ENCODE measurements at places on chromosomes 6 and 20.

DNA sequence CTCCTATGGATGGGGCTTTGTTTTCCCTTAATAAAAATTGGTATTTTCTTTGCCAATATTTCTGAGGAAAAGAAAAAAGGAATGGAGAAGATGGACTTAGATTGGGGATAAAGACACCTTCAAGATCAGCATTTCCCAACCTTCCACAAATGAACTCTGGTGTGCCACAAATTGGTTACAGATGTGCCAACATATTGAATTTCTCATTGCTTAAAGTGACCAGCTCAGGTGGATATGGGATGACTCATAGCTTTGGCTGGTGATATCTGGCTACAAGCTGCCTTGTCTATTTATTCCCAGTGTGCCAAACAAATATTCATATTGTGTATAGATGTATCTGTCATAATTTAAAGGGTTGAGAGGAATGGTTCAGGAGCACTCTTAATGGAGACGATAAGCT is 32.5 kb downstream of the THEMIS start:
- DNase-seq = no peak

GRCh38 chr6:346386-347030 is 45.0 kb upstream of the IRF4 start:
- DNase-seq = no peak

DNA sequence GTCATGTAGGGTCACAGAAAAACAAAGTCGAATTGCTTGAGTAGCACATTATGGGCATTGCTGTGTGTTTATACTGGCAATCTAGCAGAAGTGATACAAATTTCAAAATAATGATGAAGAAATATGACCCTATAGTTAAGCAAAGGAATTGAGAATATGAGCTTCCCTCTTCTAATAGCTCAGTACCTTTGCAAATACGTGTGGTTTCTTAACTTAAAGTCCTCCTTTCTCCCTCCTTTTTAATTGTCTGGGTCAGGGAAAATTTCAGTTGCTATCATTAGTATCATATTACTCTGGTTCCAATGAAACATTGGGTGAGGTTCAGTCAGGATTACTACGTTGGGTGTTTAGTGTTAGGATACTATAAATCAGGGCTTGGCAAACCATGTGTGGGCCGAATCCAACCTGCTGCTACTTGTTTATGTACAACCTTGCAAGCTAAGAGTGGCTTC is 166.8 kb upstream of the CARMIL1 start:
- DNase-seq = no peak

GRCh38 chr6:136762022-136762975 is 30.0 kb downstream of the MAP3K5 start:
- DNase-seq = no peak

DNA sequence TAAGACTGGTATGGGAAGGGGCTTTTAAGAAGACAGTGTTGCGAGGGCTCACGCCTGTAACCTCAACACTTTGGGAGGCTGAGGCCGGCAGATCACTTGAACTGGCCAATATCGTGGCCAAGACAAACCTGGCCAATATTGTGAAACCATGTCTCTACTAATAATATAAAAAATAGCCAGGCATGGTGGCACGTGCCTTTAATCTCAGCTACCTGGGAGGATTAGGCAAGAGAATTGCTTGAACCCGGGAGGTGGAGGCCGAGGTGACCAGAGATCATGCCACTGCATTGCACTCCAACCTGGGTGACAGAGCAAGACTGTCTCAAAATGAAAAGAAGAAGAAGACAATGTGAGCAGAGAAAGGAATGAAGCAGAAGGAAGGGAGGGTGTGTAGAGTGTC is 242.2 kb downstream of the TSHZ2 start:
- DNase-seq = no peak

DNA sequence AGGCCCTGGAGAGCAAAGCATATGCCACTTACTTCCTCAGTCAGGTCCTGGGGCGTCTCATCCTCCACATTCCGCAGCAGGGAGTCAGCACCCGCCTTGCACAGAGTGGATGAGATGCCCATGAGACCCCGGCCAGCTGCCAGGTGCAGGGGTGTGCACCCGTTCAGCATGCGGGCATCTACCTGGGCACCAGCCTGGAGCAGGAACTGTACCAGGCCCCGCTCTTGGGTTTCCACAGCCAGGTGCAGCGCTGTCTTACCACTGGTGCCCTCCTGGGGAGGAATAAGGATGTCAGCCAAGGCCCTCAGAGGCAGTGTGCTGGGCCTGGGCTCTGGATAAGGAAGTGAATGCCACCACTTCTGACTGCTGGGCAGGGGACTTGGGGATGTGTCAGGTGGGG is 2.7 kb upstream of the SLC35B2 start:
- DNase-seq = no peak

- no peak for DNase-seq
Measured at GRCh38 chr20:825710-826421, 7.6 kb upstream of the FAM110A start.

DNA sequence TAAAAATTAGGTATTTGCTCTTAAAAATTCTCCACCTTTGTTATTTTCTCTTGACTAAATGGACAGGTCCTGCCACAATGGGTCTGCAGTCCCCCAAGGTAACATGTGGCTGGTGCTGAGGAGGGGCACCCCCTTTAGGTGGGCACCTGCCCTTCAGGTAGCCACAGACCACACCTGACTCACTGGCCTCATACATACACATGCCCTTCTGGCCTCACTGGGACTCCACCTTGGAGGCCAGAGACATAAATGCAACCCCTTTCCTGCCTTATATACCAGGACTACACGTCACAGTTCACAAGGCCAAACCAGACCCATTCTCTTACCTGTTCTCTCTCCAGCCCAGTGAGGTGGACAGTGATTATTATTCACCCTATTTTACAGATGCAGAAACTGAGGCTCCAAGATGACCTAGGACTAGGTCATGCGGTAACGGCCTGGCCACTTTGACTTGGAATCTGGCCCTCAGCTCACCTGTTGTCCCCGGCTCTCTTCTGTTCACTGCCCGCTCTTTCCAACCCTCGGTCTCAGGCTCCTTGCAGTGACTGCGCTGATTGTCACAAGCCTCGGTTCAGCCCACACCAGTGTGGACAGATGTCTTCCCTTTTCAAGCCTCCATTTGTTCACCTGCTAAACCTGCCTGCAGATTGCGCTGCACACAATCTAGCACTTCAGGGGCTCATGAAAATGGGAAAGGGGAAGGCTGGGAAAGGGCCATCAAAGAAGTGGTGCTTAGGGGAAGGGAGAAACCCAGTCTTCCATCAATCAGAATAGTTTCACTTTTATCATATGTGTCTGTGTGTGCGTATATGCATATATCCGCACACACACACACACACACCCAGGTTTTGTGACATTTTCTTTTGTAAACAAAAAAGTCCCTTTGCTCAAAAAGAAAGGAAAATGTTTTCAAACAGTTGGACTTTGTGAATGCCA is 121.7 kb downstream of the BCAS1 start:
- DNase-seq = no peak

GRCh38 chr6:106502559-106502958 is 126.7 kb downstream of the RTN4IP1 start:
- no peak for DNase-seq

DNA sequence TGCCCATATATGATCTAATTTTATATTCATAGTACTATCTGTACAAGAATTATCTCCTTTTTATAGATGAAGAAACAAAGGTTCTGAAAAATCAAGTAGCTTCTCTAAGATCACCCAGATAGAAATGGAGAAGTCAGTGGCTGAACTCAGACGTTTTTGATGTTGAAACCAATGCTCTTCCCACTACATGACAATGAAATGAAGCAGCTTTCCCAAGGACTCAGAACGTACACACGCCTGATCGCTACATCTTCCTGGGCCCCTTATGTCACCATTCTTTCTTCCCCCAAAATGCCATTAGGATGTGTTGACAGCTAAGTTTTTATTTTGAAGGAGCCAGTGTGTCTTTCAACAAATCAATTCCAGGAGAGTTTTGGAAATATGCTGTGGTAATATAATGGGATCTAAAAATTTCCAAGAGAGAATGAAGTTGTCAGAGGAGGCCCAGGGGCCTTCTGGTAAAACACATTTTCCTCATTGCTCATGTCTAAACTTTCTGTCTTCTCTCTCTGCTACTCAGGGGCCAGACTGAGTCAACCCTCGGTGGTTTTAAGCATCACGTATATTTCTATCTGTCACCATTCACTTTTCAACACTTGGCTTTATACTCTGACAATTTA is 98.1 kb upstream of the COL21A1 start:
- DNase-seq = no peak

- DNase-seq = no peak
Measured at GRCh38 chr20:63402860-63403220, 41.7 kb upstream of the CHRNA4 start.

All from stimulated activated CD4-positive, alpha-beta T cell treated with anti-CD3 and anti-CD28 coated beads, Interleukin-15, amount 100 ng/mL, for 48 hours (primary cell).